ENCODE measurements at places on chromosomes 6 and 20. TPM values are rescaled to one million over a fixed set of nuclear protein-coding genes. Genes with fewer than 3 reads are reported as not detected.

- no peak overlapping the region for H3K4me3 ChIP-seq
- no peak overlapping the region for H3K27ac ChIP-seq
- DNase-seq, result peak; percentile 44
- peaks cover 3% of the 10 kb centered on the region for H3K27me3 ChIP-seq
- no peaks in the 10 kb centered on the region for H3K36me3 ChIP-seq
These were observed 538 bp upstream of the GRM1 start for GRCh38 chr6:146028252-146028795.

DNA sequence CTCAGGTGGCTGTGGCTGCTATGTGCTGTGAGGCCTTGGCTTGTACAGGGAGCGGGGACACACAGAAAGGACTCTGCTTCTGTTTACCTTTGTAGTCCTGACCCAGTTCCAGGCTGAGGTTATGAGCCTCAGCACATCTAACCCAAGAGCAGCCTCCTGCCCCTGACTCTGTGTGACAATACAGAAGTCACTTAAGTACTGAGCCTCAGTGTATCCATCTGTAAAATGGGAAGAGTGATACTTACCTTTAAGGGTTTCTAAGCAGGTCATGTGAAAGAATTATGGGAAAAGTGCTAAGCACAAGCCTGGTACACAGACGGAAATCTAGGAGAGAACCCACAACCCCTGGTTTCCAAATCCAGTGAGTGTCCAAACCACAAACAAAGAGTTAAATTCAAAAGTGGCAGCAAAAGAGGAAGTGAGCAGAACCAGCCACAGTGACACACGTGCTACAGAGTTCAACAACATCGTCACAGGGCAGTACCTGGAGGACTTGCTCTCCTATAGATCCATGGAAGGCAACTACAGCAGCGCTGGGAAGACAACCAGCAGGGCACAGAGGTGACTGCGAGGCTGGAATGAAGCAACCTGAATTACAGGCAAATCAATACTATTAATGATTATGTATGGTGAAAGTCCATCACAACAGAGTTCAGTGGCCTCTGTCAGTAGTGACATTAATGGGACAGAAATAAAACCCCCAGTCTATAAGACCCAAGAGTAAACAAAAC is 12.5 kb downstream of the TRIM26 start:
- no peak for DNase-seq
- H3K4me3 ChIP-seq, result no peak overlapping the region
- H3K27ac ChIP-seq, result no peak overlapping the region
- H3K36me3 ChIP-seq, result peaks cover 20% of the 10 kb centered on the region
- no peaks in the 10 kb centered on the region for H3K27me3 ChIP-seq

- no peak for DNase-seq
- H3K27me3 ChIP-seq, result peaks cover 4% of the 10 kb centered on the region
- H3K27ac ChIP-seq, result no peak overlapping the region
- H3K4me3 ChIP-seq, result no peak overlapping the region
- H3K4me1 ChIP-seq, result peaks cover under 1% of the 10 kb centered on the region
- no peaks in the 10 kb centered on the region for H3K36me3 ChIP-seq
These were observed 142.6 kb downstream of the MRPL14 start for GRCh38 chr6:43984442-43985321.

DNA sequence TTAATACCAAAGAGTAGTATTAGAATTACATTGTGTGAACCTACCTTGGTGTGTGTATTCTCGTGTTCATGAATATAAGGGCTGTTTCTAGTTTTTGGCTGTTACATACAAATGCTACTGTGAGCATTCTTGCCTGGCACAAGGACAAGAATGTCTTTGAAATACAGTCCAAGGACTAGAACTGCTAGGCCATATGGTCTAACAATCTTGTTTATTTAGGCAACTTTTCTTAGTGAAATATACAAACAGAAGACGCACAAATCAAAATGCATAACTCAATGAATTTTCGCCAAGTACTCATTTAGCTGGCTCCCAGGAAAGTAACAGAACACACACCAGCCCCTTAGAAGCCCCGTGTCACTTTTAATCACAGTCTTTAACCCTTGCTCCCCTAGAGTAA is 28.5 kb downstream of the KDM1B start:
- H3K27ac ChIP-seq, result no peak overlapping the region
- H3K27me3 ChIP-seq, result no peaks in the 10 kb centered on the region
- H3K36me3 ChIP-seq, result no peaks in the 10 kb centered on the region
- H3K4me3 ChIP-seq, result no peak overlapping the region

DNA sequence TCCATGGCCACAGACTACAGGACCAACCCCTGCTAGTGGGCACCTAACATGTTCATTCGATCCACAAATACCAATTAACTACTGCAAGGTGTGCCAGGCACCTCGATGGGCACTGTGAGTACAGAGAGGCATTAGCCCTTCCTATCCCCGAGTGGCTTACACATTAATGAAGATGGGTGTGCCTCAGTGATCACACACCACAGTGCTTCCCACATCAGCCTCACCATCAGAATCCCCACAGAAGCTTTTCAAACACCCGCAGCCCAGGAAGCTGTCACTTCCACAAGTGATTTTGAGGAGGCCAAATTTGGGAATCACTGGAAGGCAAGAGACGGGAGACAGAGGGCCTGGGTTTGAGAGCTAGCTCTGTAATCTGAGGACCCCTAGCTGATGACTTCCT is 23.7 kb downstream of the EZR start:
- peaks cover 14% of the 10 kb centered on the region for H3K4me1 ChIP-seq
- no peak overlapping the region for H3K27ac ChIP-seq
- no peaks in the 10 kb centered on the region for H3K27me3 ChIP-seq
- no peaks in the 10 kb centered on the region for H3K36me3 ChIP-seq
- no peak overlapping the region for H3K4me3 ChIP-seq
- DNase-seq, result no peak

GRCh38 chr6:105785066-105785811 is 300.9 kb upstream of the PRDM1 start:
- no peaks in the 10 kb centered on the region for H3K4me1 ChIP-seq
- DNase-seq, result no peak
- no peak overlapping the region for H3K4me3 ChIP-seq
- H3K27me3 ChIP-seq, result no peaks in the 10 kb centered on the region
- no peak overlapping the region for H3K27ac ChIP-seq
- H3K36me3 ChIP-seq, result no peaks in the 10 kb centered on the region

GRCh38 chr6:9295644-9296043 is 860.3 kb upstream of the SLC35B3 start:
- no peak overlapping the region for H3K27ac ChIP-seq
- no peak overlapping the region for H3K4me3 ChIP-seq
- no peaks in the 10 kb centered on the region for H3K4me1 ChIP-seq
- no peak for DNase-seq

GRCh38 chr6:30206799-30207618 is 6.2 kb downstream of the TRIM26 start:
- DNase-seq, result peak; percentile 31
- no peaks in the 10 kb centered on the region for H3K36me3 ChIP-seq
- H3K4me1 ChIP-seq, result peaks cover 13% of the 10 kb centered on the region
- H3K4me3 ChIP-seq, result no peak overlapping the region

- no peaks in the 10 kb centered on the region for H3K27me3 ChIP-seq
- H3K27ac ChIP-seq, result no peak overlapping the region
- no peak for DNase-seq
- H3K4me3 ChIP-seq, result no peak overlapping the region
- H3K4me1 ChIP-seq, result no peaks in the 10 kb centered on the region
These were observed 88.9 kb downstream of the FRK start for GRCh38 chr6:115971785-115972184.

- no peaks in the 10 kb centered on the region for H3K4me1 ChIP-seq
- H3K27me3 ChIP-seq, result no peaks in the 10 kb centered on the region
- no peak overlapping the region for H3K4me3 ChIP-seq
- no peak overlapping the region for H3K27ac ChIP-seq
- DNase-seq, result peak; percentile 50
These were observed 142.1 kb downstream of the MYB start for GRCh38 chr6:135323202-135323668.

- peak within 1 kb of the TSS; percentile 65 for H3K4me3 ChIP-seq
- peaks cover 26% of the 10 kb centered on the region for H3K27me3 ChIP-seq
- peak within 1 kb of the TSS; percentile 36 for H3K27ac ChIP-seq
- DNase-seq, result no peak
These were observed at the start of gene PTGIS for GRCh38 chr20:49567421-49568277. TSS of gene PTGIS (minus strand) at chr20:49568137. CDS start at chr20:49568116, 21 bp downstream.

DNA sequence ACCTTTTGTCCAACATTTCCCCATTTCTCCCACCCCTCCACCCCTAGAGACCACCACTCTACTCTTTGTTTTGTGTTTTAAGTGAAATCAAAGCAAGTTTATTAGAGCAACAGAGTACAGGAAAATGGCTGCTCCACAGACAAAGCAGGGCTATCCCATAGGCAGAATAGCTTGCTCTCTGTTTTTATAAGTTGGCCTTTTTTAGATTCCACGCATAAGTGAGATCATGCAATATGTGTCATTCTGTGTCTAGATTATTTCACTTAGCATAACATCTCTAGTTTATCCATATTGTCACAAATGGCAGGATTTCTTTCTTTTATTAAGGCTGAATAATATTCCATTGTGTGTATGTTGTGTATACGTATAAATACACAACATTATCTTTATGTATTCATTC is 30.1 kb upstream of the SMLR1 start:
- no peaks in the 10 kb centered on the region for H3K36me3 ChIP-seq
- no peak overlapping the region for H3K27ac ChIP-seq
- no peaks in the 10 kb centered on the region for H3K27me3 ChIP-seq

DNA sequence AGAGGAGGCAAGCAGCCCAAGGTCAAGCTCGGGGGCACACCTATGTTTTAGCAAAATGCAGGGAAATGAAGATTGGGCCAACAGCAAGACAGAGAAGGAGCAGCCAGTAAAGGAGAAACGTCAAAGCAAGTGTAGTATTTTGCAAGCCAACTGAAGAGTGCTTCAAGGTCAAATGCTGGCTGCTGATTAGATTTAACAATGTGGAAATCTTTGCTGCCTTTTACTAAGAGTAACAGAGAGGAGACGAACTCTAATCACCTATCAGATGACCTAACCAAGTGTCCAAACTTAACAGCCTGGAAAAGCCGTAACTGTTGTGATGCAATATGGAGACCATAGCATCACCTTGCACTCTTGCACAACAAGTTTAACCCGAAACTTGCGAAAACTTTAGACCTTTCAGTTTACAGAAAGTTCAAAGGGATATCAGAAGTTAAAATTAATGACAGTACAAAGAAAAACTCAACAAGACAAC is 30.4 kb downstream of the AKIRIN2 start:
- H3K4me3 ChIP-seq, result no peak overlapping the region
- H3K4me1 ChIP-seq, result no peaks in the 10 kb centered on the region
- no peak for DNase-seq
- no peaks in the 10 kb centered on the region for H3K27me3 ChIP-seq
- H3K27ac ChIP-seq, result no peak overlapping the region
- H3K36me3 ChIP-seq, result peaks cover 4% of the 10 kb centered on the region

- no peaks in the 10 kb centered on the region for H3K36me3 ChIP-seq
- no peaks in the 10 kb centered on the region for H3K4me1 ChIP-seq
- H3K4me3 ChIP-seq, result no peak overlapping the region
- no peak for DNase-seq
- no peak overlapping the region for H3K27ac ChIP-seq
- H3K27me3 ChIP-seq, result no peaks in the 10 kb centered on the region
These were observed 590.0 kb upstream of the NOX3 start for GRCh38 chr6:156045401-156046267.

DNA sequence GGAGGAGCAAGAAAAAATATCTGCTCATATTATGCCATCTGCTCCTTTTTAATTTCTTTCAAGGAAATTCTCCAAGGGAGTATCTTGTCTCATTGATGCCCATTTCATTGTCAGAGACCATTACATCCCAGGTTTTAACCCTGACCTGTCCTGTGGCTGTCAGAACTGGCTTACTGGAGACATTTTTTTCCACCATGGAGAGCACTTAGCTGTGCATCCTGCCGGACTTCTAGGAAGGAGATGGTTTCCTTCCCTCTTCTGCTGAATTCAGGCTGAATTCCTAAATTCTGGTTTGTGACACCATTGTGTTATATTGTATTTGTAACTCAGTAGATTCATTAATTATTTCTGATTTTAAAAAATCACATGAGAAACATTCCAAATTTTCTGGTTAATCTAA is 70.3 kb downstream of the NKAIN2 start:
- no peaks in the 10 kb centered on the region for H3K27me3 ChIP-seq
- no peak overlapping the region for H3K27ac ChIP-seq
- no peaks in the 10 kb centered on the region for H3K36me3 ChIP-seq
- H3K4me3 ChIP-seq, result no peak overlapping the region

RSPO4 gene
- not detected for total RNA-seq

OXT gene
- not detected for total RNA-seq

ATRN gene
- total RNA-seq, result 30.6 TPM

HRH3 gene
- not detected for total RNA-seq

FAM209B gene
- not detected for total RNA-seq

TRIM31 gene
- total RNA-seq, result not detected
